ENCODE measurements at places on chromosomes 4 and X.
A peak's percentile ranks its signal among the peaks of the same experiment; 100 is the strongest.

- no peak overlapping the region for H3K4me3 ChIP-seq
- no peaks in the 10 kb centered on the region for H3K4me1 ChIP-seq
- no peak overlapping the region for H3K27ac ChIP-seq
- no peaks in the 10 kb centered on the region for H3K27me3 ChIP-seq
Observed at GRCh38 chrX:14352511-14352910, 176.8 kb upstream of the GLRA2 start.

DNA sequence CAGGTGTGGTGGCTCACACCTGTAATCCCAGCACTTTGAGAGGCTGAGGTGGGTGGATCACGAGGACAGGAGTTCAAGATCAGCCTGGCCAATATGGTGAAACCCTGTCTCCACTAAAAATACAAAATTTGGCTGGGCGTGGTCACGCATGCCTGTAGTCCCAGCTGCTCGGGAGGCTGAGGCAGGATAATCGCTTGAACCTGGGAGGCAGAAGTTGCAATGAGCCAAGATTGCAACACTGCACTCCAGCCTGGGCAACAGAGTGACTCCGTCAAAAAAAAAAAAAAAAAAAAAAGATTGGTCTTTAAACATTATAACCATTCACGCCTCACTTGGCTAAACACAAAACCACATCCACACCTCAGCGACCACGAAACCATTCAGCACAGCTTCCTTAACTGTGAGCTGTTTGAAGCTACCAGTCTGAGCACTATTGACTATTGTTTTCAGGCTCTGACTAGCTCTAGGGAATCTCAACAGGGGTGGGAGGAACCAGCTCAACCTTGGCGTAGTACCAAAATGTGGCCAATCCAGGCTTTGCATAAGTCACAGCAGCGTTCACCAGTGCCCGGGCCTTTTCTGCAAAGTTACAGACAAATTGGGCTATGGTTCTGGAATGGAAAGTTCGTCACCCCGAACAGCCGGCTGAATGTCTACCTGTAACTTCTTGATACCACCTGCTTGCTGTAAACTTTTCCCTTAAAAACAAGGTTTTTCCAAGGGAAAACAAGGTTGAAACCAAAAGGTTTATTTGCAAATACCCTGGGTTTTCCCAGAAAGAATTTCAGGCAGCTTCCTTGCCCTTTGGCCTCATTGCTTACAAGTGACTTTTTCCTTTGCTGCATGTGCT is 73.6 kb upstream of the DHX15 start:
- no peak for DNase-seq
- H3K27me3 ChIP-seq, result no peaks in the 10 kb centered on the region
- no peak overlapping the region for H3K4me3 ChIP-seq
- H3K36me3 ChIP-seq, result no peaks in the 10 kb centered on the region

- no peak for DNase-seq
- H3K36me3 ChIP-seq, result peaks cover 7% of the 10 kb centered on the region
- no peak overlapping the region for H3K27ac ChIP-seq
- H3K27me3 ChIP-seq, result no peaks in the 10 kb centered on the region
- no peak overlapping the region for H3K4me3 ChIP-seq
- no peaks in the 10 kb centered on the region for H3K4me1 ChIP-seq
Observed at GRCh38 chrX:50036426-50036825, 114.0 kb downstream of the CLCN5 start.

DNA sequence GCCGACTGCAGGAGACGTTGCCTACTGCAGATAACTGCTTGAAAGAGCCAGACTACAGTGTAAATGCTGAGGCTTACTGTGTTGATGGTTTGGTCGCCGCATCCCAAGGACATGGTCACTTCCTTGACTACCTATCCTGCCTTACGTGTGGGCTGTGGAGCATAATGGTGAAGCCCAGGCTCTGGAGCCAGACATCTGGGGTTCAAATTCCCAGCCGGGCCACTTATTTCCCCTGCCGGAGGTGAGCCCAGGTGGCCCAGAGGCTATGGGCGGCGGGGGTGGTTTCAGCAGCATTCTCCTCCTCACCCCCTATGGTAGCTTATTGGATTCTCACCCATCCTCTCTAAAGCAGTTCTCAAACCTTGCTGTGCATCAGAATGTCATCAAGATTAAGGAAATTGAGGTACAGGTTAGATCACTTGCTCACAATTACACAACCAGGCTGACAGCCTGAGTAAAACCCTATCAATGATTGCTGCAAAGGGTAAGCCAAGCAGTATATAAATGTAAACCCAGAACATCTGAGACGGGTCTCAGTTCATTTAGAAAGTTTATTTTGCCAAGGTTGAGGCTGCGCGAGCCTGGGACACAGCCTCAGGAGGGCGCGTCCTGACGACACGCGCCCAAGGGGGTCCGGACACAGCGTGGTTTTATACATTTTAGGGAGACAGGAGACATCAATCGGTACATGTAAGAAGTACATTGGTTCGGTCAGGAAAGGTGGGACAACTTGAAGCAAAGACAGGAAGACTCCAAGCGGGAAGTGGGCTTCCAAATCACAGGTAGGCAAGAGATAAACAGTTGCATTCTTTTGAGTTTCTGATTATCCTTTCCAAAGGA is 48.5 kb downstream of the EVC start:
- no peaks in the 10 kb centered on the region for H3K27me3 ChIP-seq
- DNase-seq, result peak; percentile 37
- no peaks in the 10 kb centered on the region for H3K4me1 ChIP-seq
- peaks cover 13% of the 10 kb centered on the region for H3K36me3 ChIP-seq

DNA sequence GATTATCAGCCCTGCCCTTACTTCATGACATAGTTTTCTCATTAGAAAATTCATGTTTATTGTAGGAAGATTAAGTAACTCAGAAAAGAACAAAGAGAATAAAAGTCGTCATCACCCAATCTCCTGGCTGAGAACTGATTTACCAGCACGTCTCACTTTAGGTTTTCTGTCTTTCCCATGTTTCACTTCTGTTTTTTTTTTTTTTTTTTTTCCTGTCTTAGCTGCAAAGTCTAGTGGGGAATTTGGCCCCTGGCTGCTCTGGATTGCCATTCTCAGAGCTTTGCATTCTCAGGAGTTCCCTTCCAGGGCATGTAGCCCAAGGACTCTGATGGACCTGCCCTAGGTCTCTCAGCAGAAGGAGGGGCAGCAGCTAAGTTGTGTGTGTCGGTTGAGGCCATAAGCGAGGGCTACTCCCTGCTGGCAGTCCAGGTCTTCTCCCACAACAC is 57.8 kb downstream of the TMEM131L start:
- H3K4me1 ChIP-seq, result peaks cover 39% of the 10 kb centered on the region
- H3K27ac ChIP-seq, result peak overlapping the region; percentile 17
- no peaks in the 10 kb centered on the region for H3K27me3 ChIP-seq
- no peak overlapping the region for H3K4me3 ChIP-seq
- peaks cover 3% of the 10 kb centered on the region for H3K36me3 ChIP-seq
- no peak for DNase-seq

- peaks cover 33% of the 10 kb centered on the region for H3K36me3 ChIP-seq
- peak overlapping the region; percentile 87 for H3K27ac ChIP-seq
- H3K4me1 ChIP-seq, result peaks cover 33% of the 10 kb centered on the region
- no peaks in the 10 kb centered on the region for H3K27me3 ChIP-seq
Observed at GRCh38 chrX:23785580-23785979, 2.6 kb downstream of the SAT1 start.

- no peak for DNase-seq
- peaks cover 11% of the 10 kb centered on the region for H3K4me1 ChIP-seq
- H3K4me3 ChIP-seq, result no peak overlapping the region
- no peak overlapping the region for H3K27ac ChIP-seq
- H3K27me3 ChIP-seq, result no peaks in the 10 kb centered on the region
Observed at GRCh38 chr4:121199742-121200561, 35.8 kb upstream of the TNIP3 start.

DNA sequence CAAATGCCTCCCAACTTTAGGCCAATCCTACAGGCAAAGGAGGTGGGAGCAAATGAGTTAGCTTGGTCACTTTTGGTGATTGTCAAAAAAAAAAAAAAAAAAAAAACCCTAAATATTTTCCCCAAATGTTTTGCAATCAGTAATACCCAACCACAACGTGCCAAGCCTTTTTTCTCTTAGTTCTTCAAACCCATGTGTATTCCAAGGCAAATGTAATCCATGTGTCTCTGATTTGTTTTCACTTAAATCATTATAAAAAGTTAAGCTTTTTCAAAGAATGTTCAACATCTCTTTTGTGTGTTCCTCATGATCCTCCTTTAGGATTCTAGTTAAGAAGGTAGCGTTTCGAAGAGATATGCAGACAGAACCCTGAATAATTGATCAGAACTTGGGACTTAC is 328.4 kb downstream of the PAPSS1 start:
- DNase-seq, result no peak
- no peak overlapping the region for H3K27ac ChIP-seq
- H3K27me3 ChIP-seq, result no peaks in the 10 kb centered on the region
- no peaks in the 10 kb centered on the region for H3K4me1 ChIP-seq

DNA sequence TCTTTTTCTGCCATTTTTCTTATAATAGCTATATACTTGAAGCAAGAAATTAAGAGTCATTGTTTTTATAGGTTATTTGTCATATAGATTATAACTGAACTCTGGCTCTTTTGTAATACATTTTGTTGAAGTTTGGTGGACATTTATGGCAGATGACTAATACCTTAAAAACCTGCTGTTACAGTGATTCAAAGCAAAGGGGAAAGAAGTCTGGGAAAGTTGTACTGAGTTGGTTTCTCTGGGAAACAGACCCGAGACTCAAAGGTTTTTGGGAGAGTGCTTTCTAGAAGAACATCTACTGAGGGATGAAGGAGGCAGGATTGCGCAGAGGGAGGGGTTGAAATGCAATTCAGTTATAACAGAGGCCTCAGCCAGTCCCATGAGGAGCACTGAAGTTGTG is 35.9 kb downstream of the NAP1L5 start:
- no peak overlapping the region for H3K4me3 ChIP-seq
- H3K27ac ChIP-seq, result no peak overlapping the region
- DNase-seq, result no peak
- no peaks in the 10 kb centered on the region for H3K27me3 ChIP-seq
- H3K36me3 ChIP-seq, result peaks cover 4% of the 10 kb centered on the region

DNA sequence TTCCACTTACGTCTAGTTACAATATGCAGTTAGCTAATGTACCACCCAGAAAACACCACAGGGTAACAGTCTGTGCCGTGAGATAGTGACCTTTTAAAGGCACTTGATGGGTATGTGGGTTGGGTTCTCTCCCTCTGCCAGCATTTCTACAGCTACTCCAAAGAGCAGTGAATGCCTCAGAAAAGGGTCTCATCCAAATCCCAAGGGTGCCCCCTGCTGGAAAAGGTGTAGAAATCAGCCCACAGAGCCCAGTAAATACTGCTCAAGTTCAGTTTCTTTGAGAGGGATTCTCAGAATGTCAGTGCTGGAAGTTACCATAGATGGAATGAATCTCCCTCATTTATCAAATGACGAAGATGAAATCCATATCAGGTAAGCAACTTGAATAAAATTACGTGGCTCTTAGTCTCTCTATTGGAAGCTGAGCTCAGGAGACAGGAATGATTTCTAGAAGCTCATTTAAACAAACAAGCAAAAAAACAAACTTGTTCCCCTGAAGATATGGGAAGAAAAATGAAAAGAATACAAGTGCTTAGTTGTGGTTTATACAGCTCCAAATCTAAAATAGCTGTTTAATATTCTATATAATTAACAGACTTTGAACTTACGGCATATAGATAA is 9.5 kb downstream of the RNF175 start:
- no peak overlapping the region for H3K27ac ChIP-seq
- DNase-seq, result no peak
- peaks cover 6% of the 10 kb centered on the region for H3K4me1 ChIP-seq
- H3K27me3 ChIP-seq, result peaks cover 8% of the 10 kb centered on the region
- H3K36me3 ChIP-seq, result no peaks in the 10 kb centered on the region
- H3K4me3 ChIP-seq, result no peak overlapping the region

DNA sequence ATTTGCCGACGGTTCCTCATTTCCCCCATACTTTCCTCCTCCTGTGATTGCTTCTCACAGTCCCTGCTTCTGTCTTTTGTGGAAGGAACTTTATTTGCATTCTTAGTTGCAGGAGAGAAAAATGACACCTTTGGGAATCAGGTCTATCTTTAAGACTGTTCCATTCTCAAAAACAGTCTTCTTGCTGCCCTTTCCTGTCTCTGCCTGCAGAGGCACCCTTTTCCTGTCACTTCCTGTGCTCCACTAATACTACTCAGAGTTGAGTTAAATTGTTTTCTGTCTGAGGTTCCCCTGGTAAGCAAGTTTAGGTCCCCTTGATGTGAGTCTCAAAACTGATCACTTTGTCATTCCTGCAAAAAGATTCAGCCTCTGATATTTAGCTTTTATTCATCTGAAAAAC is 208.8 kb upstream of the CLNK start:
- no peaks in the 10 kb centered on the region for H3K36me3 ChIP-seq
- no peaks in the 10 kb centered on the region for H3K27me3 ChIP-seq
- H3K4me3 ChIP-seq, result no peak overlapping the region
- DNase-seq, result no peak

DNA sequence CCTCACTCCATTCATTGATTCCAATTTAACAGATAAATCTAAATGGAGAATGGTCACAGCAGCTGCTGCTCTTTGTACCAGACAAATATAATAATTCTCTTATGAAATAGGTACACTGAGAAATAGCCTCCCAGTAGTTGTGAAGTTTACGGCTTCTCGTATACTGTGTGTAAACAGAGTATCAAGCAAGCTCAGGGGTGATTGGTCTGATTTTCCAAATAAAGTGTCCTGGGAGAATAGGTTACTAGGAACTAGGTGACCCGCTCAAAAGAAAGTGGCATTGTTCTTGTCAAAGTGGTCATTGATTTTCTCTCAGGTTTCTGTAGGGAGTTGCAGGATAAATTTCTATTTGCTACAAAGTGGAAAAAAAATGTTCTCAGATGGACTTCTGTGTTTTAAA is 838.2 kb downstream of the RAPGEF2 start:
- no peaks in the 10 kb centered on the region for H3K27me3 ChIP-seq
- no peak for DNase-seq
- H3K4me3 ChIP-seq, result no peak overlapping the region
- no peaks in the 10 kb centered on the region for H3K4me1 ChIP-seq
- H3K36me3 ChIP-seq, result no peaks in the 10 kb centered on the region

- H3K27ac ChIP-seq, result peak overlapping the region; percentile 98
- no peaks in the 10 kb centered on the region for H3K27me3 ChIP-seq
- DNase-seq, result no peak
- no peaks in the 10 kb centered on the region for H3K36me3 ChIP-seq
- H3K4me3 ChIP-seq, result no peak overlapping the region
Observed at GRCh38 chrX:12950851-12951594, 23.9 kb upstream of the TMSB4X start.

- H3K36me3 ChIP-seq, result no peaks in the 10 kb centered on the region
- no peak overlapping the region for H3K27ac ChIP-seq
- H3K27me3 ChIP-seq, result no peaks in the 10 kb centered on the region
Observed at GRCh38 chr4:83237591-83237990, 47.0 kb downstream of the COQ2 start.

- no peak overlapping the region for H3K27ac ChIP-seq
- no peaks in the 10 kb centered on the region for H3K4me1 ChIP-seq
- H3K4me3 ChIP-seq, result no peak overlapping the region
- no peak for DNase-seq
- H3K36me3 ChIP-seq, result no peaks in the 10 kb centered on the region
- H3K27me3 ChIP-seq, result no peaks in the 10 kb centered on the region
Observed at GRCh38 chr4:94165256-94165655, 42.4 kb upstream of the SMARCAD1 start.

All from type B pancreatic cell (in vitro differentiated cells).